Naive thymus-derived CD8-positive, alpha-beta T cell (primary cell): ENCODE measurements at places on chromosomes 6 and 20. TPM values are rescaled to one million over a fixed set of nuclear protein-coding genes. Genes with fewer than 3 reads are reported as not detected.

GRCh38 chr20:48395816-48396546, 431.8 kb downstream of the PREX1 start:
- DNase-seq, result no peak

- DNase-seq, result no peak
Measured at GRCh38 chr6:157203764-157204163, 119.6 kb downstream of the TMEM242 start.

DNA sequence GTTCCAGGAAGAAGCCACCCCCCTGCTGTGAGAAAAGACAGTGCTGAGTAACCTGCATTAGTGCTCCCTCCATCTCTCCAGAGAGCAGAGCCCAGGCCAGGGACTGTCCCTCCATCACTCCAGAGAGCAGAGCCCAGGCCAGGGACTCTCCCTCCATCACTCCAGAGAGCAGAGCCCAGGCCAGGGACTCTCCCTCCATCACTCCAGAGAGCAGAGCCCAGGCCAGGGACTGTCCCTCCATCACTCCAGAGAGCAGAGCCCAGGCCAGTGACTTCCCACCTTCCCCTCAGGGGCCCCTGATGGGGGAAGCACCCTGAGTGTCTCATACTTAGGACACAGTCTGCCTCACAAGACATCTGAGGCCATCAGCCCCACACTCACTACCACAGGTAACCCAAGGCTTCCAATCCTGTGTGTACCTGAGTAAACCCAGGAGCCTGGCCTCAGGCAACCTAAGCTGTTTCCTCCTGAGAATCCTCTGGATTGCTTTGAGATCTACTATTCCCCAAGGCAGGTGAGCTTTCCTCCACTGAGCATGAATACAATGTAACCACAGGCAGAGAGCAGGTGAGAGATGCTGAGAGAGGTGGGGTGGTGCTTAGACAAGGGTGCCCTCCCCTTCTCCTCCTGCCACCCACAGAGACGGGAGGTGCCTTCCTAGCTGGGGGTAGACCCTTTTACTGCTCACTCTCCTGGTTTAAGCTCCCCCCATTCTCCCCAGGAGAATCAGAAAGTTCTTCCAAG, 4.9 kb downstream of the TBXT start:
- no peak for DNase-seq

DNA sequence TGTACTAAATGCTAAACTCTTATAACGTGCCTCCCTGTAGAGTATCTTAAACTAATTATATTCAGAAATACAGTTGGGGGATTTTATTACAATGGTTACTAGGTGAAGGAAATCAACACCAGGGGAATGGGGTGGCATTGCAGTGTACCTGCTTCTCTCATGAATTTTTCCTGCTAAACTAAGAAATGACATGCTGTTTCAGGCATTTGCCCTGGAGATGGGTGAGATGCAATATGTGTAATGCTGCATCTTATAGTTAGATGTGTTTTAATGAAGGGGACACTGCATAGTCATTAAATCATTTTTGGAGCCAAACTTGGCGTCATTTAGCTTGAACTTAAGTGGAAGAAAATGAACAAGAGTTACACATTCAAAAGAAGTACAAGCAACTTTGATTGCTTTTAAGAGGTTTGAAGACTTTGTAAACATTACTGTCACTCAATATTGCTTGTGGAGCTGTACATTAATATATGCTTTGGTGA, 4.3 kb downstream of the EYA4 start:
- no peak for DNase-seq

DNA sequence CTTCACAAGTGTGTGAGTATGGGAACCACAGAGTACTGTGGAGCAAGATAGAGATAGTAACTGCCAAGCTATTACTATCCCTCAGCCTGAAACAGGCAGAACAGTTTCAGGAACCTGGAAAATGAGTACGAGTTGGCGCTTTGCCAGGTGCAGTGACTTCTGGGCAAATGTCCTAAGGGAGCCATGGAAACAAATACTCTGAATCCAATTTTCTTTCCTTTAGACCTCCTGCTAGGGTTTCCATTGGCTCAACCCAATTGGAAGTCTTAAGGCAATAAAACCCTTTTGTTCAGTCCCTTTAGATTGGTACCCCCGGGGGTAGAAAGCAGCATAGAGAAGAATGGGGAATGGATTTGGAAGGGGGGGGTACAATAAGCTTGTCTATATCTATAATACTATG, 205.0 kb upstream of the EPHA7 start:
- DNase-seq, result no peak

DNA sequence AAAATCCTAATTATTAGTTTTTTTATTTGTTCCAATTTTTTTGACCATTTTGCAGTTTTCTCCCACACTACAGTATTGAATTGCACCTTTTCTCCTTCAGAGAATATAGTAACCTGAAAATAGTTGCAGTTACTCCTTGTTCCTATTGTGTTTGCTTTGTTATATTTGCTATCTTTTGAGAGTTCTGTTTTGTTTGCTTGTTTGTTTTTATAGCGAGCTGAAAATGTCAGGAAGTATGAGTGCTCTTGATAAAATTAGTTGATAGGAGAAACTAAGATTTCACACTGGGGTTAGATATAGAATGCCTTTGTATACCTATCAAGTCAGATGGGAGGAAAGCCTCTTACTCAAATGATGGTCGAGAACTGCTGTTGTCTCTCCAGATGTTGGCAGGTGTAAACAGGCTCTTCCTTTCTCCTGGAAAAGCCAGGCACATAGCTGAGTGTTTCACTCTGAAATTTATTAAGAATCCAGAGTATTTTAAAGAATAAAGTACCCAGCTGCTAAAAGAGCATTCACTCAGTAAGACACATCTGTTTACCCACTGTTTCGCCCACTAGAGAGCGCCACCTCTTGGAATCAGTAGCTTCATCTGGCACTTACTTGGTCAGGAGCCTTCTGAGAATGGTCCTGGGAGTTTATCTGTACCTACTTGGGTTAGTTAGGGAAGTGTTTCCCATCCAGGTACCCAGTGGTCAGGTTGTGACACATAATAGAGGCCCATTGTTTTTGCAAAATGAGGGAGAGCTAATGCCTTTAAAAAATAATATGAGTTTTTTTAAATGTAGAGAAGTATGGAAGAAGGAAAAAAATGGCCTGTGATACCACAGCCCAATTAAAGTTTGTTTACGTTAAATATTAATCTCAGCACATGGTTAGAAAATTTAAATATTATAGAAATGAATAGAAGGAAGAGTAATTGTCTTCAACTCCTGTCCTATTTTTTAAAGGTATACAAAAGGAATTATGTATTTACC, 11.2 kb downstream of the NT5DC1 start:
- DNase-seq, result no peak

DNA sequence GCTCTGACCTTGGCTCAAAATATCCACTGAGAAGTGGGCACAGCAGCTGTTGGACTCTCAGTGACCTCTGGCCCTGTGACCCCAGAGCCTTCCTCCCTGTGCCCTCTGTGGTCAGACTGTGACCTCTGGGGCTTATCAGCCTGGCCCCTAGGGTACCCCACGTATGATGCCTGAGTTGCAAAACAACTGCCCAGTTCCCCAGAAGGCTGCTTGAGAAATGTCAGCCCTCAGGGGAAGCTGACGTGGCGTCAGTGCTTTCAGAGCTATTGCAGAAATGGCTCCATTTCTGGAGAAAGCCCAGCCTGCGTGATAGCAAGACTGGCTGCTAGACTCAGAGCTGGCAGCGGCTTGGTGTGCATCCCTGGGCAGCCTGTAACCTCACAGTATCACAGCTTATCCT, 31.5 kb upstream of the TGM2 start:
- DNase-seq, result no peak

GRCh38 chr6:148736774-148737412, 9.9 kb upstream of the UST start:
- no peak for DNase-seq

- DNase-seq, result no peak
Measured at GRCh38 chr6:33050014-33050810, 23.2 kb downstream of the HLA-DPA1 start.

DNA sequence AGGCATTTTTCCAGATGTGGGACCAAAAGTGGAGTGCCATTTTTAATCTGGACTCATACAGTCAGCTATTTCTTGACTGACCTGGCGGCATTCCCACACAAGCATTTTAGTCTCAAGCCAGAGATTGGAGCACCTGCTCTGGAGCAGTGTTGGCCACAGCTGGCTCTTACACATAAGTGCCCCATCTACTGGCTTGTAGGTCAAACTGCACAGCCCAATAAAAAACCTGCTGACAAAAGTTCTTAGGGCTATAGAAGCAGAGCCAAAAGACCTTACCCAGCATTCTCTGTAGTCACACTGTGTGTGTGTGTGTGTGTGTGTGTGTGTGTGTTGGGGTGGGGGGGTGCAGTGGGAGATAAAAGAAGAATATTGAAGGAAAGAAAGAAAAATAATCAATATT, 38.6 kb upstream of the SENP6 start:
- DNase-seq, result no peak

- no peak for DNase-seq
Measured at GRCh38 chr6:43052842-43053544, 658 bp downstream of the CUL7 start.

The FAM162B gene
- total RNA-seq, result not detected

GRCh38 chr6:36333171-36333895, 3.4 kb downstream of the BNIP5 start:
- no peak for DNase-seq

DNA sequence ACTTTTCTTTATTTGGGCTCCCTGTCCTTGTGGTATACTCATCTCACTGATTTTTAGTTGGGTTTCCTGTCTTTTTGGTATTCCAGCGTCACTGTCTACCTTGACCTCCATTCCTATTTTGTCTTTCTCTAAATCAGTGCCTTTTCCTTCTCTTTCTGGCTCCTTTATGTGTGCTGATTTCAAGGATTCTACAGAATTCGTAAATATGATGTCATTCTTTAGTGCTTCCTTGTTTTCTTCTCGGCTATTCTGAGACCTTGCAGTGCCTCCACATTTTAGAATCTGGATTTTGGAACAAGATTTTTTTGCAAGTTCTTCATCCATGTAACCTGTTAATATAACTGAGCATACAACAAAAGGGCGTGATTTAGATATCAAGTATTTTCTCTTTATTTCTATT, 69.8 kb upstream of the NOTCH4 start:
- no peak for DNase-seq

- DNase-seq, result no peak
Measured at GRCh38 chr6:143578054-143578453, 66.5 kb upstream of the FUCA2 start.

- DNase-seq, result no peak
Measured at GRCh38 chr6:43335469-43335868, 26.8 kb upstream of the CRIP3 start.

- peak; percentile 59 for DNase-seq
Measured at GRCh38 chr20:25750765-25751696, 54.4 kb upstream of the ZNF337 start.

GRCh38 chr6:52537001-52537753, 39.7 kb downstream of the TRAM2 start:
- no peak for DNase-seq

- DNase-seq, result peak; percentile 8
Measured at GRCh38 chr6:42136508-42137193, 5.8 kb downstream of the C6orf132 start.

The SNAP91 gene
- total RNA-seq, result not detected

DNA sequence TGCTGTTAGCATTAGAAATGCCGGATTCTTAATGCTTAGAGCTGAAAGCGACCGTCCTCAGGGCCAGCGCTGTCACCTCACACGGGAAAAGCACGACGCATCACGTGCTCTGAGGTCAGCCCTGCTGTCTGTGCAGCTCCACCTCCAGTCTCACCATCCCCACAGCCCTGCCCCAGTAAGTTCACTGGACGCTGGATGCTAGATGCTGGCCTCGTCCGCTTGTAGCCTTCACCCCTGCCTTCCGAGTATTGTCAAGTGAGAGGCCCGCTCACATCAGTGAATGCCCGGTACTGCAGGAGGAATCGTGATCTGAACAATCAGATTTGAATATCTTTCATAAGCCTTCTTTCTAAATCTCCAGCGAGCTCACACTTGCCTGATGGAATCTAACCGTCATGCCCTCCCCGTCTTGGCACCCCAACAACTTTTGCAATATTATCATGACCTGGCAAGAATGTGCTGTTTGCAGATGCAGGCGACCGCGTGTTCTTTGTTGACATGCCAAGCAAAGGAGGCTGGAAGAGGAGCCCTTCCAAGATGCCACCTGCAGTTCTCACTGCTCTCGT, 64.9 kb downstream of the DLL1 start:
- DNase-seq, result no peak

DNA sequence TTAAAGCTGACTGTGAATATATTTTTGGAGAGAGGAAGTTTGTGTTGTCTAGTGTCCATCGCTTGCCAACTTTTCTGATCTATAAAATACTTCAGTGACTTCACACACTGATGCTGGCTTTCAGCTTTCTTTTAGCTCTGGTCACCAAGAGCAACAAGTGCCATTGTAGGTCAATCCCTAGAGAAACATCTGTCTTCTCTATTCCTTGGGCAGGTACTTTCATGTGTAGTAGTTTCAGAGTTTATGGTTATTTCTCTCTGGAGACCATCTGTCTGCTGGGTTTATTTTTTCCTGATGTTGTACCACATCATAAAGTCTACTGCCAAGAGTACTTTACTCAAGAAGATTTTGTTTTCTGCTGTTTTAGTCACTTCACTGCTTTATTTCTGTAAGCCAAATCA, 249.9 kb downstream of the KHDC1L start:
- DNase-seq, result no peak

GRCh38 chr20:19815553-19815991, 57.5 kb downstream of the RIN2 start:
- DNase-seq, result no peak

The HEY2 gene
- 0.60 TPM for total RNA-seq

DNA sequence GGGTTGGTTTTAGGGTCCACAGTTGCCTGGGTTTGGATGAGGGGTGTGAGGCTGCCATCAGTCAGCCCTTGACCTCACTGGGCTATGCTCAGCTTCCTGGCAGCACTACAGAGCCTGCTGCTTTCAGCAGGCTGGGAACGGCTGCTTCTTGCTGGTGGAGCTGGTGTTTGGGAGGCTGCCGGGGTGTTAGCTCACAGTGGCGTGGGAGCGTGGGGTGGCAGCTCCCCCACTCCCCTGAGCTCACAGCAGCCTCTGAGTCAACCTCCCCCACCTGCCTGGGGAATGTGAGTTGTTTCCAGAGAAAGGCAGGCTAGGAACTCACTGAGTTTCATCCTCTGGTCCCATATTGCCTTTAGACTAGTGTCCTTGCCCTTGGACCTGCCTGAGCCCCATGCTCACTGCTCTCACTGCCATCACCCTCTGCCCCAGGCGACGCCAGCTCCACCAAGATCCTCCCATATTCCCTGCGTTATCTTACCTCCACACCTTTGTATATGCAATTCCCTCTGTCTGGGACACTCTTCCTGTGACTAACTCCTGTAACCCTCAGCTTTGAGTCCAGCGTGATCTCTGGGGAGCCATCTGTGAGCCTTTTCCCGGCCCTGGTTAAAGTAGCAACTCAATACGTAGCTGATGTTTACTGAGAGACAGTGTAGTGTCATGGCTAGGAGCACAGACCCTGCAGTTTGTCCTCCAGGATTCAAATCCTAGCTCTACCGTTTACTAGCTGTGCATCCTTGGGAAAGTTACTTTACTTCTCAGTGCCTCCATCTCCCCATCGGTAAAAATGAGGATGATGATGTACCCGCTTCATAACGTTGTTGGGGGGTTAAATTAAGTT, 34.8 kb downstream of the PPP1R16B start:
- no peak for DNase-seq
